Thoracic aorta (tissue), 2 donors: ENCODE measurements at places on chromosomes 5 and 9. TPM values are rescaled to one million over a fixed set of nuclear protein-coding genes. Genes with fewer than 3 reads are reported as not detected.

Gene SHC3
- total RNA-seq: 1.8 TPM

Gene NEURL1B
- 17.6 TPM for total RNA-seq

Gene MIER3
- total RNA-seq: 39.4 TPM

DNA sequence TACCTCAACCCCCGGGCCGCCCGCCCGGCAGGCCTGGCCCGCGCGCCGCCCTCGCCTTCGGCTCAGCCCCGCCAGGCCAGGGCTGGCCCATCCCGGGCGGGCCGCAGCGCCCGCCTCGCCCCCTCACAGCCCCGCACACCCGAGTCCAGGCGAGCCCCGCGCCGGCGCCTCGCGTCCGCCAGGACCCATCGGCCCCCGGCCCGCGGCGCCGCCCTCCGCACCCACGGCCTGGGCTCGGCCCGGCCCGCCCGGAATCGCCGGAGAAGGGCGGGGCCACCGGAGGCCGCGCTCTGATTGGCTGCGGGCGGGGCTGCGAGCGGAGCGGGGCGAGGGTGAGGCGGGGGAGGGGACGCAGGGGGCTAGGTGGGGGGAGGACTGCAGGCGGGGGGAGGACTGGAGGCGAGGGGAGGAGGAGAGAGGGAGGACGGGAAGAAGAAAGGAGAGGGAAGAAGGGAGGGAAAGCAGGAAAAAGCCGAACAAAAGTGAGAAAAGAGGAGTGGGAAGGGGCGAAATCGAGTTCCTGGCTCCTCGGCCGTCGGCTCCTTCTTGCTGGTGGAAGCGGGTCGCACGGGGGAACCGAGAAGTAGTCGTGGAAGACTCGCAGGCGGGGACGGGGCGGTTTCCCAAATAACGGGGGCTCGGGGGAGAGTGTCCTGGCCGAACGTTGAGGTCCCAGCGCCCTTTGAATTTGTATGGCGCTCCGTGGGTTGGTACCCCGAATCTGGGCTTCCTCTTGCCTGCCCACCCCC is 472 bp upstream of the UBTD2 start:
- DNase-seq: peak; percentile 13

- DNase-seq: no peak
These were observed 526.1 kb downstream of the BNC2 start for GRCh38 chr9:16344343-16344742.

DNA sequence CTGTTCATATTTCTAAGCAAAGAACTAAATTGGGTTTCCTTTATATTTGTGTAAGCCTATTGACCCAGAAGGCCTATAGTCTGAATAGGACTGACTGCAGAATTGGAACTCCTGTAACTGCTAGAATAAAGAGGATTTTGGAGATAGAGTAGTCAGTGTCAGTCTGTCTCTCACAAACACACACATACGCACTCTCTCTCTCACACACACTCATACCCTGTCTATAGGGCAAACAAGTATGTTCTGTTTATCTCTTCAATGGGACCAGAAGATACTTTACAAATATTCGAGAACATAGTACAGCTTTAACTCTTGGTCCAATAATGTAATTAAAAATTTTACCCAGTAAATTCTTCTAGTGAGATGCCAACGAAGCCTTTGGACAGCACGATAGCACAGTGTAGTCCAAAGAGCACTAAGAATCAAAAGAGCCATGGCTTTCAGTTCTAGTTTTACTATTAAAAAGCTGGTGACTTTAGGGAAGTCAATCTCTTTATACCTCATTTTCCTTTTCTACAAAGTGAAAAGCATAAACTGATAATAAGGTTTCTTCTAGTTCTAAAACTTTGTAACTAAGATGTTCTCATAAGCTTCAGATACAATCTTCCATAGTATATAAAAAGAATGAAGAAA is 19.3 kb downstream of the ABHD17B start:
- no peak for DNase-seq

DNA sequence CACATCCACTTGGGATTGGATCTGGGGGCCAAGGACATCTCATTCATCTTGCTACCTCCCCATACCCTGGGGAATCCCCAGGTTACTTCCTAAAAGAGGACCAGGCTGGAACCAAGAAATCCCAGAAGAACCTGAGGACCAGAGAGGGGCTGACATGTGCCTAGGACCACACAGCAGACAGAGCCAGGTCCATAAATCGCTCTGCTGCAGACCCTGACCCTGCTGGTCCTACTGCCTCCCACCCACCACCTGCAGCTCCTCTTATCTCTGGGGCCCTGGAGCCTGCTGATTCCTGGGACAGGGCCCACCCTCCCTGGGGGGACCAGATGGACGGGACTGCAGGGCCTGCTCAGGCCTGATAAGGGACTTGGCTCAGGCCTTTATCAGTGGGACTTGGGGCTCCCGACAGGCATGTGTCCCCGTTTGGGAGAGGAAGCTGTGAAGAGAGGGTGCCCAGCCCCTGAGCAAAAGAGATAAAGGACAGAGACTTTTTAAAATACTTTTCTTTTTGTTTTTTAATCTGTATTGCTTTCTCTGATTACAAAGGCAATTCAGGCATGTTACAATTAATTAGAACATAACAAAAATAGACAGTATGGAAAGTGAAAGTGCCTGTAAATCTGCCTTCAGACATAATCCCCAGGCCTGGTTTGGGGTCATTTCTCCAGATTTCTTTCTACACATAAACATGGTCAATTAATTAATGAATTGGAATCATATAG is 101.3 kb upstream of the LARP1 start:
- DNase-seq: no peak

Gene VDAC1
- 77.0 TPM for total RNA-seq

Gene TAF11L5
- not detected for total RNA-seq

GRCh38 chr9:22922222-22922621 is 475.6 kb downstream of the DMRTA1 start:
- no peak for DNase-seq

- DNase-seq: no peak
These were observed 427.5 kb downstream of the EFNA5 start for GRCh38 chr5:107243220-107243579.

DNA sequence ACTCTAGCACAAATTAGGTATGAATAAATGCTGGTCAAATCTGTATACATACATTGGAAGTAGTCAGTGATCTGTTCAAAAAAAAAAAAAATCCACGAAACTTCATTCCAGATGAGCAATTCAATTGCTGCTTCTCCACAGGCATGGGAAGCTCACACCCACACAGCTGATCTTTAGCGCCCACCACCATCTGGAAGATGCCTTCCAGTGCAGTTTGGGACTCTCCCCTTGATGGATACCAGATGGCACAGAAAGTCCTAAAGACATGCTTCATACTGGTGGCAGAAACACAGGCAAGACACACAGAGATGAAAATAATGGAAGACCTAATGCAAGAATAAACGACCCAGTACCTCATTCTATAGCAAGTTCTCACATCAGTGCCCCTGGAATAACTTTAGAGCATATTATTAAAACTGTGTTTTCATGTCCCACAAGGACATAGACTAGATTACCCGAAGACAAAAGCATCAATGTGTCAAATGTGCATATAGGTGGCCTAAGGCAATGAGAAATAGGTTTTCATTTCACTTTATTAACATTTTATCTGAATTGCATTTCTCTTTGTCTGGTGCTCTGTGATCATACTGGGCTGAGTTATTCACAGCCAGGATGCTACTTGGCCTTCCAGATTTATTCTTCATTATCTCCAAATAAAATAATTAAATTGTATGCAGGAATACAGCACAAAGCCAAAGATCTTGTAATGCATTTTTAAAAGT is 135.4 kb upstream of the TAS2R1 start:
- DNase-seq: no peak

Gene NELFB
- total RNA-seq: 37.2 TPM

- DNase-seq: no peak
These were observed 177.3 kb downstream of the ALDH1A1 start for GRCh38 chr9:72775570-72775969.

Gene SMIM23
- not detected for total RNA-seq

Gene ISL1
- not detected for total RNA-seq

Gene OLFML2A
- 5.4 TPM for total RNA-seq

- no peak for DNase-seq
These were observed 60.1 kb downstream of the RGS3 start for GRCh38 chr9:113523421-113524141.

GRCh38 chr5:58184910-58185309 is 275.0 kb downstream of the PLK2 start:
- DNase-seq: no peak

DNA sequence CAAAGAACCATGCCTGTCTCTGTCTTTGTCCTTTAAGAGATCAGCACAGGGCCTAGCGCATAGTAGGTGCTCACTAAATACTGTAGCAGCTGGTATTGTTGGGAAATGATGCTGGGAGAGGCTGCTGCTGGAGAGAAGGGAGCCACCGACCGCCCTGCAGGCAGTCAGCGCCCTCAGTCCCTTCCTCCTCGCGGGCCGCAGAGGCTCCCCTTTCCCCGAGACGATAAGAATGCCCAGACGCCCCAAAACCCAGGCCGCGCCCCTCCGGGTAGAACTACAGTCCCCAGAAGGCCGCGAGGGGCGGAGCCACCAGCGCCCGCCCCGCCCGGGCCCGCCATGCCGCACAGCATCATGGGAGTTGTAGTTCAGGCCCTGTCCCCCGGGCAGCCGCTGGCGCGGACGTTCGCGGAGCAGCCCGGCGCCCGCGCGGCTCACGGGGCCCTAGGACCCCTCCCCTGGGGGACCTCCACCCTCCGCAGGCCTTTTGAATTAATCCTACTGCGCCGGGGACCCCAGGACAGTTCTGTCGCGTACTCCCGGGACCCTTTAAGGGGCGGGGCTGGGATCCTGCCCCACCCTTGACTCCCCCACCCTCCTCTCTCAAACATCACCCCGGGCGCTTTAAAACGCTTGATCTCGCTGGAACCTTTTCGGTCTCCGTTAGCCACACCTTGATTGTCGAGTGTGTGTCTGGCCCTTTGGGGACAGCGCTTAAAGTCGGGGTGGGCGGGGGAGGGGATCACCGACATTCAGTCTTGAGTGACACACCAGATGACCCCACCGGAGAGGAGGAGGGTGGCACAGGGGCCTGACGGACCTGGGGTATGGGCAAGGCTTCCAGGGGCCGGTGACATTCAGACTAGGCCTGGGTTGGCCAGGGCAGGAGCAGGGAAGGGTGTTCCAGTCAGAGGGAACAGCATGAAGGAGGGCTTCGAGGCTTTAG is 24.8 kb upstream of the IER5L start:
- peak; percentile 57 for DNase-seq

- DNase-seq: peak; percentile 43
These were observed 141.5 kb downstream of the OSTF1 start for GRCh38 chr9:75229605-75230332.

DNA sequence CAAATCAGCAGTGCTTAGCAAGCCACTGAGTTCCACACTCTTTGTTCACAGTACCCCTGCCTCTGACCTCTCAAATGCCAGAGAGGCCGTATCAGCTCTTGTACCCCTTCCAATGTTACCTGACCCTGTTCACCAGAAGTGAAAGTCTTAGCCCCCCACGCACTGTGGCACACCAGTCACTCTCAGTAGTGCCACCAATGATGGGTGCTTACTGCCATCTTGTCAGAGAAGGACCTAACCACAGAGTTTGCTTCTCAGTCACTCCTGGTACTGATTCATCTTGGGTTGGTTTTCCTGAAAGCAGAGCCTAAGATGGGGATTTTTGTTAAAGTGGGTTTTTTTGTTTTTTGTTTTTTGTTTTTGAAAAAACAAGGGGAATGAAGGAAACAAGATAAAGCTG is 28.8 kb upstream of the PANK3 start:
- DNase-seq: no peak

- no peak for DNase-seq
These were observed 668.8 kb upstream of the KLF4 start for GRCh38 chr9:108158236-108158995.

Gene SLC9A3
- 1.8 TPM for total RNA-seq

DNA sequence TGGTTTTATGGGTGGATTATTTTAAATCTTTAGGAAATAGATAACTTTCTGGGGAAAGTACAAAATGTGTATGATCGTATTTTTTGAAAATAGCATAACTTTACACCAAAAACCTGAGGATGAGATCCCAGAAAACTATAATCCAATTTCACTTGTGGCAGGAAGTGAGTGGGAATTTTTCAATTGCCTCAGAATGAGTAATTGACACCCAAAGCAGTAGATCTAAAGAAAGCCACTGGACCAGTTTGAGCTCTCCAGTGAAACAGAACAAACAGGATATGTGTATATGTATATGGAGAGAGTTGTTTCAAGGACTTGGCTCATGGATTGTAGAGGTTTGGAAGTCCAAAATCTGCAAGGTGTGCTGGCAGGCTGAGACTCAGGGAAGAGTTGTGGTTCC is 109.2 kb upstream of the SHB start:
- DNase-seq: no peak

Gene HTR4
- 3.9 TPM for total RNA-seq

DNA sequence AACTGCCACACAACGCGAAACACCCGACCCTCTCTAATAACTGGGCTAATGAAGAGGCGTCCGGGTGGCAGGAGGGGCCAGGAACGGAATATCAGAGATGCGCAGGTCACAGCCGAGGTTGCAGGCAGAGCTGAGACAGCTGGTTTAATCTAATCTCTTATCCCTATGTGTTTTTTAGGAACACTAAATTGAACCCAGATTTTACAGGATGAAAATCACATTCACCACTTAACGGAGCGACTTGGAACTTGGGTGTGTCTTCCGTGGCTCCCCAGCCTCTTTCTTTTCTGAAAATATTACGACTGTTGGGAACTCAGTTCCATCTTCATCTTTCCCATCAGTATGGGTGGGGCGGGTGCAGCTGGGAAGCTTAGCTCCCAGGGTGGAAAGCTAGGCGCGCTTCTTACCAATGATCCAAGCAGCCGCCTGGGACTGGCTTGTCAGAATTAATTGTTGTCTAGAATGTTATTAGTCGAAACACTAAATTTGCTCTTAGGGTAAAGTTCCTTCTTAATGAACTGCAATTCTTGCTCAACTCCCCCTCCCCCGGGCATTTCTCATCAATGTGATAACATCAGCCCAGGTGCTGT is 92.5 kb downstream of the IRX2 start:
- no peak for DNase-seq

DNA sequence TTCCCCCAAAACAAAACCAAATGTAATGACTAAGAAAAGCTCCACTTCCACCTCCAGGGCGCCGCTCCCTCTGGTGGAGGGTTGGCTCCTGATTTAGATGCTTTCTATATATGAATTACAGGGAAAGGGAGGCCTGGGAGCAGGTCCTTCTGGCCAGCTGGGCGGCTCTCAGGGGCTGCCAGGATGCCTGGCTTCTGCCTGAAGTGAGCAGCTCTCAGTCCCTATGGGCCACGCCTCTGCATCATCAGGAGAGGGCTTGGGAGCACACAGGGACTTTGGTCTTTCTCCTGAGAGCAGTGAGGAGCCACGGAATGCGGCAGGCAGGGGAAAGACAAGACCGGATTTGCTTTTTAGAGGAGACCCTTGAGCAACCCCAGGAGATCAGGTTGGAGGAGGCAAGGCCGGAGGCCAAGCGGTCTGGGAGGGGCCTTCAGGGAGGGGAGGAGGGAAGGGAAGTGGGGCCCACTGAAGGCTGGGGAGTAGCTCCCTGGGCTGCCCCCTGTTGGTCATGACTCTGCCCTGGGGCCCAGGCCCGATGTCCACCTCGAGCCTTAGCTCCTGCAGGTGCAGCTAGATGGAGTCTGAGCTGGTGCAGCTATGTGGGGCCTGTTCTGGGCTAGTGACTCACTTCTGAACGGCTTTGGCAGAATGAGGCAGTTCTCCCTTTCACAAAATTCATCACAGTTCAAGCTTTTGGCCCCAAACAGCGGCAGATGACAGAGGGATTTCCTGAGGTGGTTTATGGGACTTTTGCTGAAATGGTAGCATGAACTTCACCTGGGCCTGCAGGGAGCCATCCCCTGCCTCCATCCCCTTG is 11.3 kb upstream of the GRHPR start:
- no peak for DNase-seq
